ENCODE measurements at places on chromosomes 11 and 22.
A peak's percentile ranks its signal among the peaks of the same experiment; 100 is the strongest.

GRCh38 chr22:37090920-37091695, 18.4 kb downstream of the TMPRSS6 start:
- no peak for DNase-seq

DNA sequence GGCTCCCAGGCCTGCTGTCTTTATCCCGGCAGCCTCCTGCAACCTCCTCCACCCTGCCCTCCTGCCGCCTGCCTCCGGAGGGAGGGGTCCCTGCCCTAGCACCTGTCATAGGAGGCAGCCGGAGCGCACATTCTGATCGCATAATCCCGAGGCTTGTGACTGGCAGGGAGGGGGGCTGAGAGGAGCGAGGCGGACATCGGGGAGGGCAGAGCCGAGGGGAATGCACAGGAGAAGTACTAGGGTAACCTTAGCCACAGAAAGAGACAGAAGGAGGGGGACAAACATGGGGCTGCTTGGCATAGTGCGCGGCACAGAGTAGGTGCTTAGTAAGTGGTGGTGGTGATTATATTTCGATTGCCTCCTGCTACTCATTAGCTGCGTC, 9.2 kb upstream of the ALX4 start:
- DNase-seq: no peak

GRCh38 chr11:13368041-13368446, 90.5 kb downstream of the BMAL1 start:
- DNase-seq: no peak

DNA sequence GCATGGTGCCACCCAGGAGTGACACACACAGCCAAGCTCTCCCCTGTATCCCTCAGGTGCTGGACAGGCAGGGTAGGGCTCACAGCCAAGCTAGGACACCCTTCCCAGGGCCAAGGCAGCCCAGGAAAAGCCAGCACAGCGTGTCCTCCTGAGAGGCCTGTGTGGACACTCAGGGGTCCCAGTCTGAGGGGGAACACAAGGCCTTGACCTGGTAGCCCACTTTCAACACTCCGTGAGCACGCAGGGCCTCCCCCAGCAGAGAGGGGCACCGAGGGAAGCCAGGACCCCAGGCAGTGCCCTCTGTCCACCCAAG, 24.9 kb downstream of the OSBPL5 start:
- no peak for DNase-seq

- DNase-seq: no peak
Measured at GRCh38 chr22:32005453-32005852, 37.6 kb upstream of the SLC5A1 start.

DNA sequence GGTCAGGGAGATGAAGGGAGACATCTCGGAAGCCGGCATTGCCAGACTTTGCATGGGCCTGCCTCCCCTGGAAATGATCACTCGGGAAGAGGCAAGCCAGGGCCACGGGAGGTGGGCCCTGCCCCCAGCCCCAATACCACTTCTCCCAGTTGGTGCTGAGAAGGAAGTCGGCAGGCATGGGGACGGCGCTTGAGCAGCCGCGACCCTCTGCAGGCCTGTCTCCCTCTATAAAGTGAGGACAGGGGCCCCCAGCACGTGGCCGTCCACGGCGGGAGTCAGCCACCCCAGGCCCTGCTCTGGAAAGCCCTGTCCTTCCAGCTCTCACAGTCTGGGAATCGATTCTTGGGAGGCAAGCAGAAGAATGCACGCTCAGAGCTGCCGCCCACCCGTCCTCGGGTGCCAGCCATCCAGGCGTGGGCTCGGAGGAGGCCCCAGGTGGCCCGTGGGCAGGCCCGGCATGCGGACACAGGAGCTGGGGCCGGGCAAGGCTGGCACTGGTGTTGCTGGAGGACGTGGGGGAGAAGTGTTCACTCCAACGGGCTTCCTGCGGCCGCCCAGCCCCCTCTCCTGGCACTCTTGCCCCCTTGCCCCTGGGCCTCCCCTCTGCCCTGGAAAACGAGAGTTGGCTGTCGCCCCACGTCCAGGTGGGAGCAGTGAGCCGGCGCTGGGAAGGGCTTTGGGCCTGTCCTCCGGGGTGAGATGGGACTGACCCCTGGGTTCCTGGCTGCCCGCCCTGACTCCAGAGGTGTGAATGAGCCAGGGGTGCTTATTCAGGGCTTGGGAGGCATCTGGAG, 77.5 kb downstream of the CACNA1I start:
- DNase-seq: no peak

DNA sequence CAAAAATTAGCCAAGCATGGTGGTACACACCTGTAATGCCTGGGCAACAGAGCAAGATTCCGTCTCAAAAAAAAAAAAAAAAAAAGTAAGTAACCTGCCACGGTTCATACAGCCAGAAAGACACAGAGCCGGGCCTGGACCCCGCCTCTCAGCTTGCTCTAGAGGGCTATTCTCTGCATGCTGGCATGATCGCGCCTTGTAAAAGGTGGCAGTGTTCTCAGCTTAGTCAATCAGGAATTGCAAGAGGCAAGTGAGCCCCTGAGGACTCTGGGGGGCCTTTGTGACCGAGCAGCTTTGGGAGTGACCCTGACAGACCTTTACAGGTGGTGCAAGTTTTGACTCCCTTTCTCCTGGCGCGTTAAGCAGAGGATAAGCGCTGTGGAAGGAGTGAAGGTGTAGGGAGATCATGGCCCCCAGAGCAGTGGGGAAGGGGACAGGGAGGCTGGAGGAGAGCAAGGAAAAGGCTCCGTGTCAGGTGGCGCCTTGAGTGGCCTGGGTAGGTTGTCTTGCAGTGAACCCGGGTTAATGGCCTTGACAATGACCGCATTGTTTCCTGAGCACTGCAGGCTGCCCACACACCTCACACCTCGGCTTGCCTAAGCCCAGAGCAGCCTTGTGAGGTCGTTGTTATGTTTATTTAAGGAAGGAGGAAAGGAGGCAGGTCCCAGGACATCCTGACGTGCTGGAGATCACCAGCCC, 48.9 kb downstream of the CDPF1 start:
- no peak for DNase-seq

- DNase-seq: no peak
Measured at GRCh38 chr22:24827296-24827695, 21.3 kb downstream of the SGSM1 start.

DNA sequence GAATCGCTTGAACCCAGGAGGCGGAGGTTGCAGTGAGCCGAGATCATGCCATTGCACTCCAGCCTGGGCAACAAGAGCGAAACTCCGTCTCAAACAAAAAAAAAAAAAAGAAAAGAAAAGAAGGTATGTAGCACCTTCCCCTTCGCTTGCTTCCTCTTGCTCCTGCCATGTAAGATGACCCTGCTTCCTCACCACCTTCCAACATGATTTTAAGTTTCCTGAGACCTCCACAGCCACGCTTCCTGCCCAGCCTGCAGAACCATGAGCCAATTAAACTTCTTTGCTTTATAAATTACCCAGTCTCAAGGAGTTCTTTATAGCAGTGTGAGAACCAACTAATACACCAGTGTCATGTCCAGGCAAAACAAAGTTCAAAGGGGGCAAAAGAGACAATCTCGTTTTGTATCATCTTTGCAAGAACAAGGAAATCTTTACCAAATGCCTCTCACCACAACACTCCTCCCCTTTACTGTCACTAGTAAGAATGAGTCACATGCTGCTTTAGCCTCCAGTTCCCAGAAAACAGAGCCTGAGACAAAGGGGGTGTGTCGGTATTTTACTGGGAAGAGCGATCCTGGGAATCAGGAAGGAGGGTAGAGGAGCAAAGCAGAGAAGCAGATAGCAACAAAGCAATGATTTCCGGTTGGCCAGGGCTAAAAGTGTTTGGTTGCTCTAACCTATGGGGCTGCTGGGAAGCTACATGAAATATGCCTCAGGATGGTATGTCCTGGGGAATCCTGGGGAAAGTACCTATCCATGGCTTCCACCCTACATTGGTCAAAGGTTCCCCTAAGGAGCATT, 10.5 kb upstream of the MCHR1 start:
- peak; percentile 52 for DNase-seq

- DNase-seq: no peak
Measured at GRCh38 chr11:57491371-57492061, 24.0 kb downstream of the SLC43A1 start.

DNA sequence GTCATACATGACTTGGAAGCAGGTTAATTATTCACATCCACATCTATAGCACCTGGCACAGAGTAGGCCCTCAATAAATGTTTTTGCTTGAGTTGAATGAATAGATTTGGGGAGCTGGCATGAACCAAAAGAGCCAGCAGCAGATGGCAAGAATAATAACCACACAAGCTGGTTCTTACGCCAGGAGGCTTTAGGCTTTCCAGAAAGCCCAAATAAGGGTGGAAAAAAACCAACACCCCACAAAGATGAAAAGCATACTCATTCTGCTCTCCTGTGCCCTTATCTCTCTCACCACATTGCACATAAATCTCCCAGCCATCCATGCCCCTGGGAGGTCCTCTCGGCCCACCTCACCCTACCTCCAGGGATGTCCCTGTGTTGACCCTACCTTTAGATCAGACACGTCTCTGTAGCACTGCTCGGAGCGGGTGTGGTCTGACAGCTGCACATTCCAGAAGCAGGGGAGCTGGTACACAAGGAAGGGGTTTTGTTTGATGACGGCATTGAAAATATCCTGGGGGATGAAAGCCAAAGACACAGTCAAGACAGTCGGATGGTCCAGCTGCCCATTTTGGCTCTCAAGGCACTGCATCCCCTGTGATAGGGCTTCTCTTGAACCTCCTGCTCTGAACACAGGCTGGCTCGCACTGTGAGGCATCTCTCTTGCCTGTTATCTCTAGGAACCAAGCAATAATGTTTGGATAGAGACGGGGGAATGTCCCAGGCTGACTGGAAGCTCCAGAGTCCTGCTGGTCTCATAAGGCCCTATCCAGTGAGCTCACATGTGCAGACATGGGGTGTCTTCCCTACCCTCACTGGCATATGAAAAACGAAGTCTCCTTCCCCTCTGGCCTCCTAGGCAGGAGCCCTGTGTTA, 323.6 kb upstream of the SYN3 start:
- DNase-seq: no peak

DNA sequence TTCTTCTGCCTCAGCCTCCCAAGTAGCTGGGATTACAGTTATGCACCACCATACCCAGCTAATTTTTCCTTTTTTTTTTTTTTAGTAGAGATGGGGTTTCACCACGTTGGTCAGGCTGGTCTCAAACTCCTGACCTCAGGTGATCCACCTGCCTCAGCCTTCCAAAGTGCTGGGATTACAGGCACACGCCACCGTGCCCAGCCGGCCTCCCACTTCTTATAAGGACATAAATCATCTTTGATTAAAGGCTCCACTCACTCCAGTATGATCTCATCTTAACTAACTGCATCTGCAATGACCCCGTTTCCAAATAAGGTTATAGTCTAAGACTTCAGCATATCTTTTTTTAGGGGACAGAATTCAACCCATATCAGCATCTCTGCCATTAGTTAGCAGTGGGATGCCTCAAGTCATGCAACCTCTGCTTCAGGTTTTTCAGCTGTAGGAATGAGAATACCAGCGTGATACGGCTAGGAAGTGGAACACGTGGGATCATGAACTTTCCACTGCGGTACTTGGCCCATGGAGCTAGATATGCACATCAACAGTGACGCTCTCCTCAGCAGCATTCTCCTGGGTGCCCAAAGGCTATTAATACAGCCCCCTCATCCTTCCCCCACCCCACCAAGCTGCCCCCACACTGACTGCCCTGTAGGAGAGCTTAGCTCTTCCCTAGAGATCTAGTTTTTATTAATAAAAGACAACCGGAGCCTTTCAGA, 41.4 kb downstream of the MCHR1 start:
- DNase-seq: no peak

GRCh38 chr11:47854667-47855066, 6.5 kb upstream of the NUP160 start:
- no peak for DNase-seq

DNA sequence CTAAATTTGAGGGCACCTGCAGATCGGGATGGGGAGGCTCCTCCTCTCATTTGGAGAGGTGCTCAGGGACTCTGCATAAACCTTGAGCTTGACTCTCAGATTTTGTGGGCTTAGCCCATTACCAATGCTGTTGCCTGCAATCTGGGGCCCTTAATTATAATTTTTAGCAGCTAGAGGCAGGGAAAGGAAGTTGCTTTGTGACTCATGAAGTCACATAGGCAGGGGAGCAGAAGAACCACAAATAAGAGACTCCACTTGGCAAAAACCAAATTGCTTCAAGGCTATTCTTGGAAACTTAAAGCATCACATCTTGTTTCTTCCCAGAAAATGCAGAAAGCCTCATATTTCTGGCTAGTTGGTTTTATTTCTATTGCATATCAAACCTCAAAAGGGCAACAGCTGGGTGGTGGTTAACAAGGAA, 46.9 kb downstream of the MICAL2 start:
- no peak for DNase-seq

DNA sequence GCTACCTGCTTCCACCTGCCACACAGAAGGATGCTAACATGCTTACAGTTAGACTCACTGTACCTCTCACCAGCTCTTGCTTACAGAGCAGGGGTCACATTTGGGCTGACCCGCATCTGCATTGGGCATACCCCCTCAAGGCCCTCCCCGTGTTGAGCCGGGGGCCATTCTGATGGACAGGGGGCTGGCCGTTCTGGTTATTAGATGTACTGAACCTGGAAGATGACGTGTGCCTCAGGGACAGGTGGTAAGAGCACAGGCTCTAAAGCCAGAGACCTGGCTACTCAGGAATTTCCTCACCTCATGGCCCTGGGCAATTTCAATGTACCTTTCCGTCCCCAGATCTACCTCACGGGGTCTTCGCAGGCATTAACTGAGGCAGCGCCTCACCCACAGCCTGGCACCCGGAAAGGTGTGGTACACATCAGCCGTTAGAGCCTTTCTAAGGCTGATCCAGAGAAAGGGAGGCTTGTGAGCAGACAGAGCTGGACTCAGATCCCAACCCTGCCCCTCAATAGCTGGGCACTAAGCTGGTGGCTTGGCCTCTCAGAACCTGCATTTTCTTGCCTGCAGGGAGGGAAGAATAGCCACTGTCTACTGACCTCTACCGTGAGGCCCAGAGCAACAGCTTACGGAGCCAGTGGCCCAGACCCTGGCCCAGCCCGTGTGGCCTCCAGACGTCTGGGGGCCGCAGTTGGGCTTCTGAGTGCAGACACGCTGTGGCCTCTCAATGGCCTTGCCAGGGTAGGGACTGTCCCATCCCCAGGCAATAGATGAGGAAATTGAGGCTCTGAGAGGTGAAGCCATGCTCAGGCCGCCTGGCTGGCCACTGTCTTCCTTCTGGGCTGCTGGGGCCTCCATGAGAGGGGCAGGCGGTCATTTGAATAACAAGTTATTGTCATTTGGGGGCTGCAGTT, 100.6 kb downstream of the MORC2 start:
- DNase-seq: no peak
